Activated CD4-positive, alpha-beta T cell treated with anti-CD3 and anti-CD28 coated beads for 1 hour (primary cell): ENCODE measurements at places on chromosomes 4 and X.

DNA sequence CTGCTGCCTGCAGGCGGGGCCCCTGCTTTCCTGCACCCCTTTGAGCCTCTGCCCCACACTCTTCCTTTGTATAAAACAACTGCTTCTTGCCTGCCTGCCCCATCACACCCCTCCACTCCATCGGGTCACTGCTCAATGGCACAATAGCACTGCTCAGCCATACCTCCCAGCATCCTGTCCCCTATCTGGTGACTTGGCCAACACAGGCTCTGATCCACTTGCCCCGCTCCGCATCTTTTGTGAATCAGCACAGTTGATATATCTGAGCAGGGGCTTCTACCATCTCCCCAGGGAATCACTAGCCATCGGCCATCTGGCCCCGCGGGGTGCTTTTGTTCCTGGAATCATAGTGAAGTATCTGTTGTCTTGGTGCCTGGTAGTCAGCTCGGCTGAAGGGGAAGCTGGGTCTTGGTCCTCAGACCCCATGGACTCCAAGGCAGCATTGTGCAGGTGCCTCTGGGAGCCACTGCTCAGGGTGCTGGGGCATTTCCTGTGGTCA is 45.3 kb downstream of the MAP7D3 start:
- no peak for DNase-seq

DNA sequence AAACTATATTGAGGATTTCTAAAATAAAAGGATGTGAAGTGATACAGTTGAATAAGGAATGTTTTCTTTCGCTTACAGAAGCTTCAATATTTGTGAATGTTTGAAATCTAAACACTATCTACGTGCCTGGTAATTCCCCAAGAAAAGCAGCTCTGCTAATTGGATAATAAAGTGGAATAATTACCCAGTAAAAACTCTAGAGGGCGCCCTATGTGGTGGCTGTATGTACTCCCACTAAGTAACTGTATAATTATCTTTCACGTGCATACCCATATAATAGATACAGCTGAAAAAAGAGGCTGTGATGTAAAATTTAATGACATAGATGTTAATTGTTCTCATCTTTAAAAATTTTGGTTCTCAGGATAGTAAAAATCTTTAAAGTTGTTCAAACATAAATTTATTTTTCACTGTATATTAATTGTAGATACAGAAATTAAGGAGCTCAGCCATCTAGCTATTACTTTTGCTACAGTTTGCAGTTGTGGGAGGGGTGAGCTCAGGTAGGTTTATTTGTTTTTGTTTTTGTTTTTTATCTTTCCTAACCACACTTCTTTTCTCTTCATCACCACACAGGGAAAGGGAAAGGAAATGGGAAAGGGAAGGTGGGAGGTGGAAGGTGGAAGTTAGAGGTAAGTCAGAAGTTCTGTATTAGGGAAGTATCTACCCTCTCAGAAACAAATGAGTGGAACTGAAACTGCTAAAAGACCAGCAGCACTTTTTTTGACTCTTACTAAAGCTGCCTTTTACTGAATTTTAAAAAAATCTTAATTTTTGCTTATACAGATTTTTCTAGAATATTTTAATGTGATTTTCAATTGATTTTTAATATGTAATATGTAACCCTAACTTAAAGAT is 151.7 kb upstream of the RPS6KA6 start:
- DNase-seq: no peak

DNA sequence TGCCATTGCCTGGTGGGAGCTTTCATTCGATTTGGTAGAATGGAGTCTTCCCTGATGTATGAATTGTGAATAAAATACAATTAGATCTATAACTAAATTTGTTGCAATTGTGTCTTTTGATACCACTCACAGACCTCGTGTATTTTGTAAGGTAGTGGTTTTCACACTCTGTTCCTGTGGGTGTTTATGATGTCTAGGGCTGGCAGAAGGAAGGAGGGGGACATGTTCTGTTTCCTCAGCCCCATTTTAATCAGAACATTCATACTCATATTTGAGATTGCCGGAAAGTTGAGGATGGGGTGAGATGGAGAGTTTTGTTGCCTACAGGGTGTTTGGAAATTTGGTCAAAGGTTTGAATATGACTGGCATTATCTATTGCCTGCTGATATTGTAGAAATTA is 42.9 kb downstream of the PTTG2 start:
- DNase-seq: no peak

DNA sequence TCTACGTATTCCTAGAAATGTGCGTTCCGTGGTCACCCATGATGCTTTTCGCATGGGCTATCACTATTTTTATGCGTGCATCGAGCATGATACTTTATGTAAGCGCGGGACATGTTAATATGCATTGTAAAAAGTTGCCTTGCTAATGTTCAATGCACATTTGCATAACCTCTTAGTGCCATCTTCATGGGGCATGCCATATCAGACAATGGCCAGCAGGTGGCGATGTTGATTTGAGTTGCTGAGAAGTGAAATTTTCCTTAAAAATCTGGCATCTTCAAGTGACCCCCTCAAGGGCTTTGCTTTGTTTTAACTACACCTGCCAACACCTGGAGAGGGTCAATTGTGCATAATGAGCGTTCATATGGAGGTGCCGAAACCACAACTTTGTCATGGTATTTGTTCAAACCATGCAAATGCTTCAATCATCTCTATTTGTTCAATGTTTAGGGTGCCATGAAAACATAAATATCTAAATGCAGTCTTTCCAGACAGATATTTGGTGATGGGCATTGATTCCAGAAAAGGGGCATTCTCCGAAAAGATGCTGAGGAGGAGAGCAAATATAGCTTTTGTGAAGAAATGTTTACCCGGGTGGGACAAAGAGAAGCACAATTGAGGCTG is 833.9 kb upstream of the PRKX start:
- no peak for DNase-seq

GRCh38 chrX:94721386-94721785 is 1047.4 kb downstream of the FAM133A start:
- no peak for DNase-seq

- no peak for DNase-seq
These were observed 7.1 kb downstream of the SLC25A31 start for GRCh38 chr4:127737295-127737694.

- DNase-seq: no peak
These were observed 67.5 kb downstream of the TBL1X start for GRCh38 chrX:9532349-9532748.

DNA sequence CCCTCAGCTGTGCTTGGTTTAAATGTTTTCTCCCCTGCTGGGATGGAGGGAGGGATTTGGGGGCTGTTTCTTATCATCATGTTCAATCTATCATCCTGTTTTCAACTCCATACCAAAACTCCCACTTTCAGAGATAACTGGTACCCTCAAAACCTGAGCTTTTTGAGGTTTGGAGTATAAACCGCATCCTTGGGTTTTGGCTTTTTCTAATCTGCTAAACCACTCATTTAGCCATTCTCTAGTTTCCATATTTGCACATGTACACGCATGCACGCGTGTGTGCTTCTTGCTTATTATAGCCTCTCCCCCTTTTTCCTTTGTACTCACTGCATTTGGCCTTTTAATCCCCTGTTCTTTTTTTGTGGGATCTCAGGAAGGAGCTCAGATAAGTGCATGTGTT is 116.7 kb upstream of the TEX13D start:
- no peak for DNase-seq
